IMR-90 (cell line): ENCODE measurements at places on chromosomes 12 and 14. TPM values are rescaled to one million over a fixed set of nuclear protein-coding genes. Genes with fewer than 3 reads are reported as not detected.

SYNJ2BP gene
- total RNA-seq, result 24.7 and 25.5 TPM in 2 replicates

WIF1 gene
- not detected in 2 replicates for total RNA-seq

MANSC4 gene
- not detected in 2 replicates for total RNA-seq

VRTN gene
- total RNA-seq, result not detected in 2 replicates

DNA sequence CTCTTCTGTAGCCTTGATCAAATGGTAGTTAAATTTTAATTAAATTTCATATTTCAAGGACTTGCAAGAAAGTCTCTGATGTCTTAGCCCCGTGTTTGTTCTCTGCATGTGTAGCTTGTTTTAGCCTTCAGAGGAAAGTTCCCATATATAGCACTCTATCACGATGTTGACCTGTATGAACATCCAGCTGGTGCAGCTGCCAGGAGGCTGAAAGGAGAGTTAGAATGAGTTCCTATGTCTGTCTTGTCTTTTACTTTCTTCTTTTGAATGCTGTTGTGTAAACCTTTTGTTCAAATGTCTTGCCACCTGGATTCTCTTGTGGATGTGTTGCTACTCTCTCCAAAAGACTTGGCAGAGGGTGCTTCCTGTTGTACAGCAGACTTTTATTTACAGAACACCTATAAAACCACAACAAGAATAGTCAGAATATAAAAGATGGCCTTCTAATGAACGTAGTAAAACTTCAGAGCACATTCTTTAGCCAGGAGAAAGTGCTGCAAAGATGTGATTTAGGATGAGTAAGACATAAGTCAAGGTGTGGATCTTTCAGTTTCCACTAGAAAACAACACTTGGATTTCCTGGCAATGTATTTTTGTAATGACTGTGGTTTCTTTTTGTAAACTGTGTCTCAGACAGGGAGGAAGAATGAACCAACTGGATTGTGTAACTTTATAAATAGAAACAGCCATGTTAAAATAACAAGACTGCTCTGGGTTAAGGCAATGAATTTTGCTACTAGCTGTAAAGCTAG lies 17.2 kb downstream of the NAV3 start:
- no peaks in the 10 kb centered on the region for H3K4me1 ChIP-seq
- peaks cover 3% of the 10 kb centered on the region for H3K27me3 ChIP-seq
- no peaks in the 10 kb centered on the region for H3K36me3 ChIP-seq

DNA sequence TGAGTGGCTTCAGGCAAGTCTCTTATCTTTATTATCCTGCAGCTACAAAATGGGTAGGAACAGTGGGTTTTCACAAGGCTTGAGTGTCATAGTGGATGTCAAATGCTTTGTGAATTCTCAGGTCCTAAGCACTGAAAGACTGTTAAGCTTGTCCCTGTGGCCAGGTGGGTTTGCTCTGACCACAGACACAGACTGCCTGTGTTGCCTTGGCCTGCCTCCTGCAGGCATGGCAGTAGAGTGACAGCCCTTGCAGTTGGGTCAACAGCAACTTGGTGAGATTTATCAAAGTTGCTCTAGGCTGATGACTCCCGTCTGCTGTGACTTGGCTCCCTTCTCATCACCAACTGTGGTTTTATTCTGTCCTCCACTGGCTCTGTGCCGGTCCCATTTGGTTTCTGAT lies 520.0 kb upstream of the CCDC196 start:
- no peaks in the 10 kb centered on the region for H3K27me3 ChIP-seq
- H3K4me1 ChIP-seq, result no peaks in the 10 kb centered on the region
- H3K4me3 ChIP-seq, result no peak overlapping the region
- no peak for DNase-seq
- no peak overlapping the region for H3K27ac ChIP-seq
- no peaks in the 10 kb centered on the region for H3K36me3 ChIP-seq
